T-helper 17 cell (primary cell): ENCODE measurements at places on chromosomes 4 and X. TPM values are rescaled to one million over a fixed set of nuclear protein-coding genes. Genes with fewer than 3 reads are reported as not detected.

- H3K4me1 ChIP-seq: no peaks in the 10 kb centered on the region
- H3K4me3 ChIP-seq: no peak overlapping the region
- H3K36me3 ChIP-seq: peaks cover 4% of the 10 kb centered on the region
- DNase-seq: no peak
- H3K27me3 ChIP-seq: peaks cover 7% of the 10 kb centered on the region
- H3K27ac ChIP-seq: no peak overlapping the region
Observed at GRCh38 chr4:73593631-73594241, 26.5 kb downstream of the RASSF6 start.

GRCh38 chrX:115191490-115192243, 2.5 kb downstream of the RBMXL3 start:
- H3K4me1 ChIP-seq: no peaks in the 10 kb centered on the region
- DNase-seq: no peak
- H3K4me3 ChIP-seq: no peak overlapping the region
- H3K27me3 ChIP-seq: no peaks in the 10 kb centered on the region

DNA sequence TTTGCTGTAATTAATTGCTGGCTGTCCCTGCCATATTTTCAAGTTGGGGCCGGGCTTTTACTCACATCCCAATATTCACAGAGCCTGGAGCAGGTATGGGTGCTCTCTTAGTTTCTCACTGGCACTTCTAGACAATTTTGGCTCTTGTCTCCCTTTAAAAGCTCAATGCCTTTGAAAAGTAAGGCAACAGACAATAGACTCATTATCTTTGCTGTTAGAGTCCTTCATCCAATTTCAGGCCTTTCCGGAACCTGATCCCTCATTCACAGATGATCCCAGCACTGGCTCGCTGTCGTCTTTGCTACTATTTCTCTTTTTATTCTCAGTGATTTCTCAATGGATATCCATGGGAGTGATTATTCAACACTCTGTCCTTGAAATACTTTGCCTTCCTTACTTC, 6.7 kb downstream of the ARSJ start:
- no peak for DNase-seq
- H3K4me3 ChIP-seq: no peak overlapping the region
- peaks cover 6% of the 10 kb centered on the region for H3K36me3 ChIP-seq

DNA sequence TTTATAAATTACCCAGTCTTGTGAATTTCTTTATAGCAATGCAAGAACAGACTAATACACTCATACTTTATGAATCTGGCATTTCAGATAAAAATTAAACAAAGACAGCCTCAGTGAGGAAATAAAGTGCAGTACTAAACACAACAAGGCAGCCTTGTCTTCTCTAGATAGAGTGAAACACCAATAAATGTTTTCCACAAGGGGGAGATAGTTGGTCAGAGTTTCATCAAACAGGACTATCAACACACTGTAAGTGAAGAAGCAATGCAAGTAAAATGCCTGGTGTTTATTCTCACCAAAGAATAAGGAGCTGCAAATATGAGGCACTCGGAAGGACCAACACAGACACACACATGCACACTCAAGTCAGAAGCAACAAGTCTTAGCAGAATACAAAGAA, 62.8 kb downstream of the FAM9B start:
- H3K4me1 ChIP-seq: no peaks in the 10 kb centered on the region
- H3K4me3 ChIP-seq: no peak overlapping the region
- H3K27ac ChIP-seq: peak overlapping the region; percentile 27
- no peaks in the 10 kb centered on the region for H3K27me3 ChIP-seq
- H3K36me3 ChIP-seq: no peaks in the 10 kb centered on the region
- no peak for DNase-seq

DNA sequence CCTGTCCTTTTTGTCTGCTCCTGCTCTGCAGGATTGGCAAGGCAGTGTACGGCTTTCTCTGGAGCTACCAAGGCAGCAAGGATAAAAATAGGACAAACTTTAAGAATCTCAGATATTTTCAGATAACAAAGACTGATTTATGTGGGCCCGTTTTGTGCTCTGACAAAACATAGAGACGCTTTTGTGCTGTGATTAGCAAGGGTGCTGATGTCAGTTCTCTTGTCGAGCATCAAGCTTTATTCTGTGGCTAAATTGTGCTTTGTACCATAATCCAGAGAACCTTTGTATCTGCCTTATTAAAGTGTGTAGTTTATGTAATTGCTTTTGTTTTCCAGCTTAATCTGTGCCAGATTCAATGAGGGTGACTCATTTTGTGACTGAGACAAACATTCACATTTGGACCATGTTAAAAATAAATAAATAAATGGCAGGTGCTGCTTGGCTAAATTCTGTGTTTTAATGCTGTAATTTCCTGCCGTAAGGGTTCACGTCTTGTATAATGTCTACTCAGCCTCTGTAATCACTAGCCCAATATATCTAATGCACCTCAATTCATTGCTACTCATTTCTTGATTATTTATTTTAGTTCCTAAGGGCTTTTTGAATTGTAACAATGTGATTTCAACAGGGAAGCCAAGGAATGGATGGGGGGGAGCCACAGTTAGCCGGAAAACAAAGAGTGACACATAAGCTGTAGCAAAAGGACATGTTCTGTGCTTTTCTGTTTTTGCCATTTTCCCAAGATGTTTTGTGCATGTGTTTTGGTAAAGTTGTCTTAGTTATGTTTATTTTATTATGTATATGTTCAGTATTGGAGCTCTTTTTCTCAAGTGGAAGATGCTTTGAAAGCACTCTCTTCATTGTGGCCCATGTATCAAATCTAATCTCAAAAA, 75.1 kb downstream of the GAB1 start:
- H3K4me3 ChIP-seq: no peak overlapping the region
- H3K36me3 ChIP-seq: peaks cover under 1% of the 10 kb centered on the region
- peaks cover 46% of the 10 kb centered on the region for H3K27me3 ChIP-seq
- no peaks in the 10 kb centered on the region for H3K4me1 ChIP-seq

Gene FGFBP1
- total RNA-seq: not detected
